Gastrocnemius medialis (tissue), 4 donors: ENCODE measurements at places on chromosomes 3 and 15.

DNA sequence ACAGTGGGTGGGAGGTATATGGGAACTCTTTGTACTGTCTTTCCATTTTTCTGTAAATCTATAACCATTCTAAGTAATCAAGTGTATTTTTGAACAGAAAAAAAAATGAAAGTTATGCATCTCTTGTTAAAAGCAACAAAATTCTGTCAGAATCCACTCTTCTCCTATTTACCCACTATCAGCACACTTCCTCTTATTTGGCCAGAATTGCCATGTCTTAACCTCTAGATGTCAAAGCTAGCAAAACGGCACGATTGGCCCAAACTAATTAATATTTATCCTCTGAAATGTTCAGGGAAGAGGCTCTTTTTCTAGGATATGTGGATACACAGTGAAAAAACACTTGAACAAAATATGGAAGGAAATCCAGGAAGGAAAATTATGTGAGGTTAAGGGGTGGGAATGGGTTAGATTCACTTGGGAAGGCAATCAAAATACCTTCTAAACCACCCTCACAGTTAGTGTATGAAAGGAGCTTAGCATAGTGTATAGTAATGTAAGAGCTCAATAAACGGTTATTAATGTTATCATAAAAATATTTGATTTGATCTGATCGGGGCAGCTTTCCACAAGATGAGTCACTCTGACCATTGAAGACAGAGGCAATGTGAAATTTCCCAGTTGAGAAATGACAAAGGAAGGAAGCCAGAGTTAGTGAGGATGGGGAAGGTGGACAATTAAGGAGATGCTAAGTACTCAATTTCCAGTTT is 20.1 kb upstream of the TGFBR2 start:
- DNase-seq, result no peak

DNA sequence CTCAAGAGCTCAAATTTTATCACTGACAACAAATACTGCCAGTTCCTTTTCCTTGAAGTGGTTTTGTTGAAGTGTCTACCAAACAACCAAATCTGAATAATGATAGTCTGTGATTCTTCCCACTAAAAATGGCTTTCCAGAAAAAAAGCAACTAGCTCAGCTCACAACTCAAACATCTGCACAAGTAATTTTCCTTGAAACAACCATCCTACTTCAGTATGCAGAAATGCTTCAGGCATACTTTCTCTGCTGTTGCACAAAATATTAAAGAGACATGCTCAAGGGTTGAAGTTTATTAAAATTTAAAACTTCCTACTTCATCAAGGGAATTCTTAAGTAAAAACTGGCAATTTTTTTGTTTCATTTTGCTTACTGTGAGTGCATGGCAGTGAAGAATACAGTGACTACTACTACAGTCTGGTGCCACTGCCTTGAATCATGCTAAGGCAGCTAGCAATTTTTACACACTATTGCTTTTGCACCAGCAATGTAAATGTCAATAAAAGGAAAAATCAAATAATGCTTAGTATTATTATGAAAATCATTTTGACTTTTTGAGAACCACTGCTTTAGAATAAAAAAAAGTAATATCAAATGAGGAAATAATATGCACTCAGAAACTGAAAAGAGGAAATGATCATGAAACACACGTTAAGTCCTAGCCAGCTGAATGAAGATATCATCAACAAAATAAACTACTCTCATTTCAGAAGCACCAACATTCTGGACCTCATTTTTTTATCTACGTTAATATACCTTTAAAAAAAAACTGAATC is 33.6 kb downstream of the VPS13C start:
- DNase-seq, result no peak

DNA sequence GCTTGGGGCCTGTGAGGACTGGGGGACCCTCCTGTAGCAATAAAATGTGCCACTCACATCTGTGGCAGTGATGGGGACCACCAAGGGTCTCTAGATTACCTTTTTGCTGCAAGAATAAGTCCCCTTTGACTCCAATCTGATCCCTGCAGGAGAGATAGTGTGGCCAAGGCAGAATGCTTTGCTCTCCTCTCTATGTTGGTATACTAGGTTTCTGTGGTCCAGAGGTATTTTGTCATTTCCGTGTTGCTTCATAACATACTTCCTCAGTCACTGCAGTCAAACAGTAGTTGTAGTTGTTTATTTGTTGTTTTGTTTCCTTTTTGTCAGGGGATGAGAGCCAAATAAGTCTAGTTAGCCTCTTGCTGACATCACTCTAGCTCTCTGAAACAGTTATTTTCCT is 13.1 kb upstream of the NAALADL2 start:
- no peak for DNase-seq

DNA sequence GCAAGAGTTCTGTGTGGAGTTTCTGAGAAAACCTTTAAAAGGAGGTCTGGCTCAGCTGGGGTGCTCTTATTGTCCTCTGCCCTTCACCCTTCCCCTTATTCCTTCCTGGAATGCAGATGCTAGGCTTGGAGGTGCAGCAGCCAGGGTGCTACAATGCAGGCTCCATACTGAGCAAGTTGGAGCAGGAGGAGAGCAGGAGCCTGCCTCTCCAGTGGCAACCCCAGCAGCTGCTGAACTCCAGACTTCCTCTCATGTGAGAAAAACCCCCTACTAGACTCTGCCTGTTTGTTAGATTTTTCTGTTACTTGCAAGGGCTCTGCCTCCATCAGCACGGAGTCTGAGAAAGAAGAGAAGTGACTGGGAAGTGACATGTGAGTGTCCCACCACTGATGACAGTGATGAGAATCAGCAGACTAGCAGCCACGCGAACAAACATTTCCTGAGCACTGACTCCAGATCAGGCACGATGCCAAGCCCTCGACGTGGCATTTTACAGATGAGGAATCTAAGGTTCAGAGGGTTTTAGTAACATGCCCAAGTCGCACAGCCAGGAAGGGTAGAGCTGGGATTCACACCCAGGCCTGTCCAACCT is 16.1 kb upstream of the RARRES1 start:
- DNase-seq, result no peak

GRCh38 chr3:29468187-29468586 is 187.3 kb downstream of the RBMS3 start:
- no peak for DNase-seq

DNA sequence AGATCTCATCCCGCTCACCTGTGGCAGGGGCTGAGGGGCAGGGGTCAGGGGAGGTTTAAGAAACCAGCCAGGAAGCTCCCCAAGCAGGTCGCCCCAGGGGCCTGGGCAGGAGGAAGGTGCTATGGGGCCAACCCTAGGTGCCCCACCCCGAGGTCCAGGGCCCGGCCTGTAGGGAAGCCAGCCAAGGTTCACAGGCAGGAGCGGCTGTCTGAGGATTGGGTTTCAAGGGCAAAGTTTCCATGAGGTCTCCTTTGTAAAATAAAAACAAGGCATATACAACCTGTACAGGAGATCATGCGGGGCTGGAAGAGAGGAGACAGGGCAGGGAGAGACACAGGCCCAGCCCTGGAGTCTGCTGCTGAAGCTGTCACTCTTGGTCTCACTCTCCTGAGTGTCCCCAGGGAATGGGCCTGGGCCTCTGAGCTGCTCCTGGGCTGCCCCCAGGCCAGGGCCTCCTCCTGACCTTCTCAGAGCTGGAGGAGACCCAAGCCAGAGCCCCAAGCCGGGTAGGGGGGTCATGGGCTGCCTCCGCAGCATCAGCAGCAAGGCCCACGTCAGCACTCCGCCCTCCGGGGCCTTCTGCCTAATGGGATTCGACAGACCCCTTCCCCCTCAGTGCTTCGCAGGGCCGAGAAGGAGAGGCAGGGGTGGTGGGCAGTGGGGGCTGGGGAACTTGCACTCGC is 5.5 kb downstream of the CPLX3 start:
- peak; percentile 61 for DNase-seq

GRCh38 chr3:70531063-70531657 is 218.7 kb upstream of the MDFIC2 start:
- no peak for DNase-seq

- no peak for DNase-seq
Observed at GRCh38 chr3:5784690-5785089, 597.2 kb downstream of the EDEM1 start.

DNA sequence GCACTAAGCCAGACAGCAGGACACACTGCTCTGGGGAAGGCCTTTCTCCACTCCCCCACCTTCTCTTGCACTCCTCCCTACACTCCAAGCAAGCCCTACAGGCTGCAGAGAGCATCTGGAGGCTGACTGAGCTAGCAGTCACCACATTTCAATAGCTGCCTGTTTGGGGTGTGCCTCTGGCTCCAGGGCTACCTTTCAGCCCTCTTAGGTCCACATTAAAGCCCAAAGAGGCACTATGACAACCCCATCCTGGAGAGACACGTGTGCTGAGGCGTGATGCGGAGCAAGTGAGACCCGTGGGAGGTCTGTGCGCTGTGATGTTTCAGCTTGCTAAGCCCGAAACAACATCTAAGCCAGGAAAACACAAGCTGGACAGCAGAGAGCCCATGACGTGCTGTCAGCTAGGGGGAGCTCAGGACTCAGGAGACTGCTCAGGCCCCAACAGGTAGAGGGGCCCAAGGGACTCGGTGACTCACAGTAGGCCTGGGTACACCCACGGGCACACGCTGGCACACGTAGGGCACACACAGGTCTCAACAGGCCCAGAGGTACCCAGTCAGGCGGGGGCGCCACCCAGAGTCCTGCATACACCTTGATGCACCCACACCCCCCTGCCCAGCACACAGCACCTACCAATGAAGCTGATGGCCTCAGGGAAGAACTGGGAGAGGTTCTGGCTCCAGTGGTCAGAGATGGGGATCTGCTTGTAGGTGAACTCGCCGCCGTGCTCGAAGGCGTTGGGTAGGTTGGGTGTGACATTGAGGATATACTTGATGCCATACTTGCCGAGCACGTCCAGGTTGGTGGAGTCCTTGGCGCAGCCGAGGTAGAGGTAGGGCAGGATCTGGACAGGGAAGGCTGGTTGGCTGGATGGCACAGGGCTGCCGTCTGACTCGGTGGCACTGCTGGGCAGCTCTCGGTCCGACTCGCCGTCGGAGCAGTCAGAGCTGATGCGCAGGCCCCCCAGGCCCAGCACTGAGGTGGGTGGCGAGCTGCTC is 2.8 kb downstream of the DUSP7 start:
- peak; percentile 61 for DNase-seq

DNA sequence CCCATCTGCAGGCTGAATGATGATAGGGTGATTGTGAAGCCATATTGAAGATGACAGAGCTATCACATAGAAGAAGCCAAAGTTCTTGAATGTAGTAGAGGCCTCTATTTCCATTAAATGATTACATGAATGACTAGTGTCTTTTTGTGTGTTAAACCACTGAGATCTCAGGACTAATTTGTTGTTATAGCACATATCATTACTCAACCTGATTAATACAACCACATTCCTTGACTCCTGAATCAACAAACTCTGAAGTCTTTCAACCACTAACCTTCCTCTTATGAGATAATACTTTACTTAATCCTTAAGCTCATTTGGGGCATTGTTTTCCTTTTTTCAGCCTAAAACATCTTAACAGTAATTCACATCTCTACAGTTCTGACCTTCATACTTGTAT is 564.5 kb upstream of the ADAMTS9 start:
- DNase-seq, result no peak

DNA sequence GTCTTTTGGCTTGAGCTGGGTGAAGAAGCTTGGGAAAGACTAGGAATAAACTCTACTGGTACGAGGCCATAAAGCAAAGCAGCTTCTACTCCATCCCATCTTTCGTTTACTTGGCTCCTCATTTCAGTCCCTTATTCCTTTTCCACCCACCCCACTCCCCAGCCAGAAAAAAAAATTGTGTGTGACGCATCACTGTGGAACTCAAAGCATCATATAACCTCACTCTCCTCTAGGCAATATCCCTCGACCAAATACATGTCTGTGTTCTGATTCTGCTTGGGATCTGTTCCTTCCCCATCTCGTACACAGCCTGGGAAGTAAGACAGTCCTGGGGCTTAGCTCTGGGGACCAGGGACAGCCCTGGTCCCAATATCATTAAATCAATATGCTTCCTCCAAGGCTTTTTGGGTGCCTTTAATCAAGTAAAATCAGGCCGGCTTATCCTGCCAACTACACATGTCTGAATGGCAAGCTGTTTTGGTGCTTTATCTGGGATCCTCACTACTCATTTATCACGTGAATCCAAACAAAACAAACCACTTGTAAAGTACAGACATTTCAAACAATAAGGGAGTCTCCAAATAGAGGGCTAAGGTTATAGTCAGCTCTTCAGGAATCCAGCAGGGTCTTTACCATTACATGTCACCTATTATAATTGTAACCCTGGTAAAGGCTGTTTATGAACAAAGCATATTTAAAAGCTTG is 74.9 kb upstream of the ZBED2 start:
- DNase-seq, result no peak

GRCh38 chr3:71130471-71131374 is 452.8 kb downstream of the FOXP1 start:
- peak; percentile 49 for DNase-seq

GRCh38 chr3:12462159-12462947 is 21.9 kb upstream of the TSEN2 start:
- DNase-seq, result no peak

- no peak for DNase-seq
Observed at GRCh38 chr3:56468184-56469106, at the start of gene ERC2. TSS of gene ERC2 (minus strand) at chr3:56468467.

- no peak for DNase-seq
Observed at GRCh38 chr3:58260261-58260731, 22.7 kb downstream of the ABHD6 start.

DNA sequence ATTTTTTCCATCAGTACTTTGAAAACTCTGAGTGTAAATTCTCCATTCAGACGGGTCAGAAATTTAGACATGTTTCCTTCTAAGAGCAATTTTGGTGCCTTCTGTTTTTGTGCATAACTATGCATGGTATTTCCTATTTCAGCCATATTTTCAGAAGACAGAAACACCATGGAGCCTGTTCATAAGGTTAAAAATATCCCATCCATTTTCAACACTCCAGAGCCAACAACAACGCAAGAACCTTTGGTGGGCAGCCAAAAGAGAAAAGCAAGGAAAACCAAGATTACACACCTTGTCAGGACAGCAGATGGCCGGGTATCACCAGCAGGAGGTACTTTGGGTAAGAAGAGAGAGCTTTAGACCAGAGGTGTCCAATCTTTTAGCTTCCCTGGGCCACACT is 275.6 kb downstream of the BBX start:
- no peak for DNase-seq

- no peak for DNase-seq
Observed at GRCh38 chr3:32821686-32822296, 4.0 kb downstream of the TRIM71 start.

GRCh38 chr3:31625358-31625757 is 92.6 kb downstream of the STT3B start:
- DNase-seq, result no peak

DNA sequence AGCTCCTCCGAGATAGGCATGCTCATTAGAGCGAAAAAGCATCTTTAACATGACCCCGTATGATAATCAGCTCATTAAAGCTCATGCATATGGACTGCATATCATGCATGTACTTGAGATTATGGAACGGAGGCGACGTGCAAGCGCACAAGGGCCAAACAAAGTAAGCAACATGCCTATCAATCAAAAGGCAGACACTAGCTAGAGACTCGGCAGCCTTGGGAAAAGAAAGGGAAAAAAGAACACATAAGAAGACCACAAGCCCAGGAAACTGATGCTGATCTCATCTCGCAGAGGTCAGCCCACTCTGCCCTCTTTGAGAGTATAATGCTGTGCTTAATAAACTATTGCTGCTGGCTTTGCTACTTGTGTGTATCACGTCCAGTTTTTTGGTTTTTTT is 2.6 kb upstream of the ACOX2 start:
- DNase-seq, result no peak

- DNase-seq, result no peak
Observed at GRCh38 chr3:36394176-36394575, 13.9 kb downstream of the STAC start.
